ENCODE measurements at places on chromosomes 1 and 21. TPM values are rescaled to one million over a fixed set of nuclear protein-coding genes. Genes with fewer than 3 reads are reported as not detected.

- no peaks in the 10 kb centered on the region for H3K27me3 ChIP-seq
- H3K27ac ChIP-seq: no peak overlapping the region
- no peak overlapping the region for H3K4me3 ChIP-seq
Observed at GRCh38 chr1:234647245-234647644, 37.3 kb upstream of the IRF2BP2 start.

DNA sequence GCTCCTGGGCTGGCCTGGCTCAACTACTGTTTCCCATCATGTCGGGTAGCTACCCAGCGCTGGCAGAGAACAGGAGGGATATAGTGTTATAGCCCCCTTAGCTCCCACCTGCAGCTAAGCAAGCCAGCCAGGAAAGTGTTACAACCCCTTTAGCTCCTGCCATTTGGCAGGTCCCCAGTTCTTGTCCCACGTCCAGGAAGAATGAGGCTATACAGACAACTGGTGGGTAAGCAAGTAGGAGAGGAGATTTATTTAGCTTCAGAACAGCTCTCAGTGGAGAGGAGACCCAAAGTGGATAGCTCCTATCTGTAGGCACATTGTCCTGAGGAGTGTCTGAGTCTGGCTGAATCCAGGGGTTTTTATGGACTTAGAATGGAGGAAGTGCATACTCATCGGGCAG, 741.1 kb upstream of the B3GALT2 start:
- H3K27ac ChIP-seq: no peak overlapping the region
- no peaks in the 10 kb centered on the region for H3K27me3 ChIP-seq
- no peaks in the 10 kb centered on the region for H3K36me3 ChIP-seq
- H3K4me1 ChIP-seq: no peaks in the 10 kb centered on the region

DNA sequence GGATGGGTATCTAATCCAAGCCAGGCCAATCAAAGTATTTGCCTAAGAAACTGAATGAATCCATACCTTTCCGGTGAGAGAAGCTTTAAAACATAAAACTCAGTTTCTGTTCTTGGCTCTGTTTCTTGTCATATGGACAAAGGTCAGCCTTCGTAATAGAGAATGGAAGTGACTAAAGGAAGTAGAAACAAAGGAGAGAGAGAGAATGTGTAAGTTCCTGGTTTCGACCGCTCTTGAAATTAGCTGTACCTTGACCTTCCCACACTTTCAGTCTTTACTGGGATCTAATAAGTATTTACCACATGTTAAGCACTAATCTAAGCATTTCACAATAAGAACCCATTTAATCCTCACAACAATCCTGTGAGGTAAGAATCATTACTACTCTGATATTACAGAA, 19.6 kb upstream of the CLCA4 start:
- H3K27me3 ChIP-seq: no peaks in the 10 kb centered on the region
- no peak for DNase-seq
- H3K27ac ChIP-seq: no peak overlapping the region
- no peaks in the 10 kb centered on the region for H3K4me1 ChIP-seq

MYOG gene
- total RNA-seq: not detected

AKR7A3 gene
- 1.8 TPM for total RNA-seq

PCBP3 gene
- 7.5 TPM for total RNA-seq
